ENCODE measurements at places on chromosomes 13 and 19. TPM values are rescaled to one million over a fixed set of nuclear protein-coding genes. Genes with fewer than 3 reads are reported as not detected.

FCER2 gene
- not detected for polyA plus RNA-seq

OR4F17 gene
- 0.90 TPM for polyA plus RNA-seq

LRFN3 gene
- 11.1 TPM for polyA plus RNA-seq

LRRC25 gene
- not detected for polyA plus RNA-seq

NLRP11 gene
- polyA plus RNA-seq = not detected

ZNF460 gene
- 11.2 TPM for polyA plus RNA-seq

ZNF579 gene
- 7.4 TPM for polyA plus RNA-seq

EID2B gene
- 36.5 TPM for polyA plus RNA-seq

COMP gene
- not detected for polyA plus RNA-seq

FAM216B gene
- not detected for polyA plus RNA-seq

SELENOV gene
- polyA plus RNA-seq = 1.3 TPM

MEDAG gene
- not detected for polyA plus RNA-seq

FBXW9 gene
- polyA plus RNA-seq = 16.2 TPM

IQCN gene
- 3.7 TPM for polyA plus RNA-seq

NUMBL gene
- 20.5 TPM for polyA plus RNA-seq

TRMT1 gene
- polyA plus RNA-seq = 94.4 TPM

TMEM59L gene
- polyA plus RNA-seq = 138 TPM

ZNF571 gene
- polyA plus RNA-seq = 6.5 TPM

CARM1 gene
- 37.9 TPM for polyA plus RNA-seq

PDE4C gene
- polyA plus RNA-seq = 2.6 TPM

ZNF534 gene
- 2.9 TPM for polyA plus RNA-seq

All from neural cell (in vitro differentiated cells).